Activated CD4-positive, alpha-beta T cell treated with anti-CD3 and anti-CD28 coated beads for 48 hours (primary cell): ENCODE measurements at places on chromosomes 6 and 20.

GRCh38 chr20:22453244-22454080 lies 130.9 kb downstream of the FOXA2 start:
- no peak for DNase-seq

DNA sequence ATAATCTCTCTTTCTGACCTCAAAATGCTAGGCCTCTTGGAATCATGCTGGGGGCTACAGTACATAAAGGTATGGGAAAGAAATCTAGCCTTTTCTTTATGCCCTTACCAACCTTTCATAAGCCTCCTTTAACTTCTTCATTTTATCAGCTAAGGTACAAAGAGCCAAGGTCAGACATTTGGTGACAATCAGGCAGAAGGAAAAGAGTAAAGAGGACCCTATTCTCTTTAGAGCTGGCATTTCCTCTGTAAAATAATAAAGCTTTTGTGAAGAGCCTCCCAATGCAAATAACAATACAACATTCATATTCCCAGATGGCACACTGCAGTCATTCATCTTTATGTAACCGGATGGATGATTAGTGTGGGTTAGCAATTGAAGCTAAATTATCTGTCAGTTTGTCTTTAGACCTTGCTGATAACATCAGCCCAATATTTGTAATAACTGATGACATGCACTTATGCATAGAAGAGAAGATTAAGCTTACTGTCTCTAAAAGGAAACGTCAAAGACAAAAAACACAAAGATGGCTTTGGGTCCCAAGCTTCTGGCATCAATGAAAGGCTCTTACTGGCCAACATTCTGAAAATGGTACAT lies 163.1 kb downstream of the IBTK start:
- no peak for DNase-seq

- DNase-seq = no peak
Measured at GRCh38 chr20:16942051-16942450, 193.9 kb downstream of the OTOR start.

GRCh38 chr6:80642452-80642851 lies 536.0 kb downstream of the BCKDHB start:
- no peak for DNase-seq

GRCh38 chr20:11550657-11551338 lies 366.9 kb upstream of the BTBD3 start:
- DNase-seq = no peak

- no peak for DNase-seq
Measured at GRCh38 chr6:46323966-46324622, 153.3 kb upstream of the ENPP5 start.

GRCh38 chr20:4916971-4917881 lies 84.1 kb downstream of the SLC23A2 start:
- no peak for DNase-seq

GRCh38 chr6:86010915-86011786 lies 368.5 kb upstream of the SYNCRIP start:
- DNase-seq = no peak

GRCh38 chr6:137849981-137850714 lies 16.9 kb upstream of the TNFAIP3 start:
- DNase-seq = no peak

- DNase-seq = no peak
Measured at GRCh38 chr6:166348305-166348949, 6.1 kb upstream of the SFT2D1 start.

GRCh38 chr6:139522511-139523220 lies 148.2 kb upstream of the CITED2 start:
- no peak for DNase-seq

DNA sequence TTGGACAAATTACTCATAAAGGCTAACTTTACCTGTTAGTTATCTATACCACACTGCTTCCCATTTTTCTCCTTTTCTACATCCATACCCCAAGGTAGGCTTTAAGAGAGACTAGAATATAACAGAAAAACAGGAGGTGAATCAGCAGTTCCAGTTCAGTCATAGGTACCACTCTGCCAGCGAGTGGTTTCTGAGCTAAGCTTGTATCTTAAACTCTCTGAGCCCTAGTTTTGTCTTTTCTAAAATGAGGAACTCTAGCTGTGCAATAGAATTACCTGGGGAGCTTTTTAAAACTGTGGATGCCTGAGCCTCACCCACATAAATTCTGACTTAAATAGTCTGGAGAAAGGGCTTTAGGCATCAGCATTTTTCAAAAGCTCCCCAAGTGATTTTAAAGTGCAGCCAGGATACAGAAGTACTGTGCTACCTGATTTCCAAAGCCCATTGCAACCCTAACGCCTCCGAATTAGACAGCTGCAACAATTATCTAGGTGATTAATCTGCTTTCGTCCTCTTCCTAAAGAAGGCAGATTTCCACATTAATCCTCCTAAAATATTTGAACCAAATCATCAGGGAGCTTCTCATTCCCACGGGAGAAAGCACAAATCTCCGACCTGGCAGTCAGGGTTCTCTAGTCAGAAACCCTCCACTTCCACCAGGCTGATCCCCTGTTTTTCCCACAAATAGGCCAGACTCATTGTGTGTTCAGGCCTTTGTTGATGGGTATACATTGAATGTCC lies 37.4 kb upstream of the RPL7L1 start:
- no peak for DNase-seq

DNA sequence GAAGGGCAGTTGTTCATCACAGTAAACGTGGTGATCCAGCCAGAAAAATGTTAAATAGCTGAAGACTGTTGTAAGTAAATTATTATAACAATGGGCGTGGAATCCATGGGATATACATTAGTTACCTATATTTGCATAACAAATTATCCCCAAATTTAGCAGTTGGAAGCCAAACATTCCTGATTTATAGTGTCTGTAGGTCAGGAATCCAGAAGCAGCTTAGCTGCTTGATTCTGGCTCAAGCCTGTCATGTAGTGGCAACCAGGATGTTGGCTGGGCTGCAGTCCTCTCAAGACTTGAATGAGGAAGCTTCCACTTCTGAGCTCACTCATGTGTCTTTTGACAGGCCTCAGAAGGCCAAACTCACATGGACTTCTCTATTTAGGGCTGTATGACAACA lies 6.9 kb upstream of the ADGRB3 start:
- DNase-seq = no peak

DNA sequence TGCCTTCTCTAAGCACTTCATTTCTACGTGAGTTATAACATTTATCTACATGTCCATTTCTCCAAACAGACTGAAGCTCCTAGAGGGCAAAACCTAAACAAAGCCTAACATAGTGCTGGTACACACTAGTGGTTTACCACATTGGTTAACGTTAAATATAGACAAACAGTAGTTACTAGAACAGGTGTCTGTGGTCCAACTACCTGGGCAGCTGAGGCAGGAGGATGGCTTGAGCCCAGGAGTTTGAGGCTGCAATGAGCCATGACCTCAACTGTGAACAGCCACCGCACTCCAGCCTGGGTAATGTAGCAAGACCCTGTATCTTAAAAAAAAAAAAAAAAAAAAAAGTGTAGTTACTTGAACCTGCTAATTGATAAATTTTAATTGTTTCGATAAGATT lies 26.5 kb downstream of the PTPRK start:
- no peak for DNase-seq

DNA sequence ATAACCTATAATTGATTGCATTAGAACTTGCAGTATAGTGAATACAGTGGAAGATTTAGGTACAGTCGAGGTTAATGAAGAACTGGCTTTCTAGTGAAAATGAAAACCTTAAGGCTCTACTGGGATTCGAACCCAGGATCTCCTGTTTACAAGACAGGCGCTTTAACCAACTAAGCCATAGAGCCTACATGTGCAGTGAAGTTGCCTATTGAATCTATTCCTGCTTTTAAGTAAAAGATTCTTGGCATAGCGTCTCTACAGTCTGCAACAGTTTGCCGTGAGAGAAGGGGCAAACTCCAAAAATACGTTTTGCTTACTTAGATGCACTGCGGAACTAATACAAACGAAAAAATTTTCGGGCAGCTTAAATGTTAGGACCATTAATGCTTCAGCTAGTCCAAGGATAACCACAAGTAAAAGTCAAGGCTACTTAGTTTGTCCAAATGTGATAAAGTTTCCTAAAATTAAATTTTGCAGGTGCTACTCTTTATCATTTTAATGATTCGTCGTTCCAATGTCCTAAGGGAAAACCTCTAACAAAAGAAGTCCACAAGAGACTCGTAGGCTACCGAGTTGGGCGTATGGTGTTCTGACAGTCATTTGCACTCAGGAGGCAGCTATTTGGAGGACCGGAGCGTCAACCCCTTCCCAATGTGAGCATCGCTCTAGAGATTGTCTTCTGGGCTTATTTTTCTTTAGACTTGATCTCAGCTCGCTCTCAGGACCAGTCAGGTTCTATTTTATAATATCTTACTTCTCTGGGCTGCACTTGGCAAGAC lies 31.3 kb upstream of the ZSCAN23 start:
- DNase-seq = peak; percentile 18

DNA sequence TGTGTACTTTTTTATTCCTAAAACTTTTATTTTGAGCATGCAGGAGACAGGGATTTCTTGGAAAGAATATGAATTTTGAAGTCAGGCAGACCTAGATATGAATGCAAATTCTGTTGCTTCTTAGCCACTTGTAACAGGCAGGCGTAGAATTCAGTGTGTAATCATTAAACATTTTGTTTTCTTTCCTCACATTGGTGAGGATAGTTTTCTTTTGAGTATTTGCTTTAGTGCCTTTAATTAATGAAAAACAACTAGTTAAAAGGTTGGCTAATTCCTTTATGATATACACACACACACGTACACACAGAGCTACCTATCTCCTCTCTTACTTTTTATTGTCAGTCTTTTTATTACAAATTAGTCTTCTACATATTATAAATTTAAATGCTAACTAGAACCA lies 342.3 kb downstream of the CDKAL1 start:
- no peak for DNase-seq

DNA sequence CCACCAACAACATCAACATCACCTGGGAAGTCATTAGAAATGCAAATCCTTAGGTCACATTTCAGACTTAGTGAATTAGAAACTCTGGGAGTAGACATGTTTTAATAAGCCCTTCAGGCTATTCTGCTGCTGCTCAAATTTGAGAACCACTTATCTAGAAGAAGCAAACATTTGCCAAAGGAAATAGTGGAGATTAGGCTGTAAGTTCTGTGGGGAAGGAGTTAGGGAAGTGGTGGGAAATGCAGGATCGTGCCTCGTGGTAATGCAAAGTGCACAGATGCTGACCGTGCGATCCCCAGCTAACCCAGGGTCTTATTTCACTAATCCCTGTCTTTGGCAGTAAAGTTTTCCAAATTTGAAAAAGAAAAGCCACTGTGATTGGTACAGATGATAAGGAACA lies 328.5 kb downstream of the EPM2A start:
- no peak for DNase-seq
